ENCODE measurements at places on chromosomes 3 and 15. TPM values are rescaled to one million over a fixed set of nuclear protein-coding genes. Genes with fewer than 3 reads are reported as not detected.

CKMT1A gene
- total RNA-seq, result not detected

ALDH1A2 gene
- total RNA-seq, result 9.7 TPM

ROBO2 gene
- 0.11 TPM for total RNA-seq

MINAR1 gene
- 0.03 TPM for total RNA-seq

SHC4 gene
- 2.5 TPM for total RNA-seq

DPPA4 gene
- total RNA-seq, result not detected

ALS2CL gene
- total RNA-seq, result 37.0 TPM

SLC28A2 gene
- total RNA-seq, result not detected

Data from Right ventricle myocardium superior (tissue), 1 donor.